ENCODE measurements at places on chromosomes 2 and 18. TPM values are rescaled to one million over a fixed set of nuclear protein-coding genes. Genes with fewer than 3 reads are reported as not detected.

The MBD2 gene
- 21.2 TPM for total RNA-seq

The DSEL gene
- total RNA-seq = 8.5 TPM

The C2orf80 gene
- not detected for total RNA-seq

The BUB1 gene
- 11.0 TPM for total RNA-seq

GRCh38 chr2:86793752-86794151, 3.0 kb upstream of the CD8A start:
- DNase-seq = no peak

- DNase-seq = no peak
Measured at GRCh38 chr2:102081243-102081522, 61.4 kb upstream of the IL1R1 start.

DNA sequence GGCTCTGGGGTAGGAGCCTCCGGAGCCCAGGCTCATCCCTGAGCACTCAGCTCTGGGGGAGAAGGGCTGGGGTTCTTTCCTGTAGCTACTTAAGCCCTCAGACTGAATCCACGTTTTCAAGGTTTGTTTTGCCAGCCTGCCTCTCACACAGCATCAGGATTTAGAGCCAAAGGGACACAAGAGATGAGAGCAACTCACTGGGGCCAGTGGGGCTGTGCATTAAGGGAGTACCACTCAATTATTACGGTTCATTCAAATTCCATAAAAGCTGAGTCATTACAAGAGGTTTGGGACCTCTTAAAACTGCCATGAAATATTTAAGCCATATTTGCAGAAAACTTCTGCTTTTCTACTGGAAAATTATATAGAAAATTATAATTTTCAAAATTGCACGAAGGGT, 17.1 kb upstream of the SNED1 start:
- DNase-seq = no peak

GRCh38 chr2:65583061-65583460, 150.7 kb upstream of the SPRED2 start:
- no peak for DNase-seq
